ENCODE measurements at places on chromosomes 16 and 17. TPM values are rescaled to one million over a fixed set of nuclear protein-coding genes. Genes with fewer than 3 reads are reported as not detected.

GRCh38 chr17:4475463-4475862 is 23.2 kb upstream of the SPNS2 start:
- H3K27me3 ChIP-seq, result peaks cover 8% of the 10 kb centered on the region
- no peaks in the 10 kb centered on the region for H3K4me1 ChIP-seq
- no peaks in the 10 kb centered on the region for H3K36me3 ChIP-seq
- no peak overlapping the region for H3K27ac ChIP-seq
- no peak for DNase-seq

GRCh38 chr17:18950944-18951905 is 740 bp upstream of the SLC5A10 start:
- peak; percentile 43 for DNase-seq
- H3K4me3 ChIP-seq, result no peak overlapping the region
- peaks cover 16% of the 10 kb centered on the region for H3K27me3 ChIP-seq
- H3K27ac ChIP-seq, result no peak overlapping the region
- H3K4me1 ChIP-seq, result no peaks in the 10 kb centered on the region

DNA sequence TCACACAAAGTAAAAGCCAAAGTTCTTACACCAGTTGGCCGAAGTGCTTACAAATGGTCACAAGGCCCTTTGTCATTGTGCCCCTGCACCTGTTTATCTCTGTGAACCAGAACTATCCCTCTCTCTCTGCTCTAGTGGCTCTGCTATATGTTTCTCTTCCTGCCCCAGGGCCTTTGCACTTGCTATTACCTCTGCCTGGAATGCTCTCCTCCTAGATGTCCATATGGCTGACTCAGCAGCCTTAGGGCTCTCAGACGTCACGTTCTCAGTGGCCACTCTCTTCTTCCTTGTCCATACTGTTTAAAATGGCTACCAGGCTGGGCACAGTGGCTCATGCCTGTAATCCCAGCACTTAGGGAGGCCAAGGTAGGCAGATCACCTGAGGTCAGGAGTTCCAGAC is 38.8 kb upstream of the DDX52 start:
- H3K36me3 ChIP-seq, result no peaks in the 10 kb centered on the region
- H3K4me3 ChIP-seq, result no peak overlapping the region
- H3K27ac ChIP-seq, result no peak overlapping the region
- no peak for DNase-seq
- H3K27me3 ChIP-seq, result no peaks in the 10 kb centered on the region
- H3K4me1 ChIP-seq, result no peaks in the 10 kb centered on the region

GRCh38 chr16:53612003-53612402 is 91.7 kb downstream of the RPGRIP1L start:
- peaks cover 5% of the 10 kb centered on the region for H3K36me3 ChIP-seq
- no peak overlapping the region for H3K4me3 ChIP-seq
- H3K27me3 ChIP-seq, result no peaks in the 10 kb centered on the region
- H3K27ac ChIP-seq, result no peak overlapping the region

- DNase-seq, result no peak
- H3K4me3 ChIP-seq, result no peak overlapping the region
- no peaks in the 10 kb centered on the region for H3K36me3 ChIP-seq
- no peaks in the 10 kb centered on the region for H3K27me3 ChIP-seq
- H3K27ac ChIP-seq, result no peak overlapping the region
Measured at GRCh38 chr16:70434484-70435260, 4.2 kb downstream of the ST3GAL2 start.

- no peak for DNase-seq
- H3K27ac ChIP-seq, result no peak overlapping the region
- H3K4me1 ChIP-seq, result peaks cover 18% of the 10 kb centered on the region
- H3K4me3 ChIP-seq, result no peak overlapping the region
- peaks cover 5% of the 10 kb centered on the region for H3K36me3 ChIP-seq
- H3K27me3 ChIP-seq, result no peaks in the 10 kb centered on the region
Measured at GRCh38 chr16:30087181-30087898, 4.4 kb downstream of the TBX6 start.

DNA sequence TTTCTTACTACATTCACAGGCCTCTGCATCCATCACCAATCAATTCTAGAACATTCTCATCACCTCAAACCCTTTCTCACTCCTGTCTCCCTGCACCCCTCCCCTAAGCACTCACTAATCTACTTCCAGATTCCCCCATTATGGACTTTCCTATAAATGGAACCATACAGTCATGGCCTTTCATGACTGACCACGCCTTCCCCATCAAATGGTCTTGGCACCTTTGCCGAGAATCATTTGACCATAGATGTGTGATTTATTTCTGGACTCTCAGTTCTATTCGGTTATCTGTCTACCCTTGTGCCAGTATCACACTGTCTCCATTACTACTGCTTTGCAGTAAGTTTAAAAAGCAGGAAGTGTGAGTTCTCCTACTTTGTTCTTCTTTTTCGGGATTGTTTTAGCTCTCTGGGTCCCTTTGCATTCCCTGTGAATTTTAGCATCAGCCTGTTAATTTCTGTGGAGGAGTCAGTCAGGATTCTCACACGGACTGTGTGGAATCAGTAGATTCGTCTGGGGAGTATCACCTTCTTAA is 27.5 kb downstream of the GTF3C1 start:
- H3K27ac ChIP-seq, result no peak overlapping the region
- H3K4me1 ChIP-seq, result no peaks in the 10 kb centered on the region
- H3K4me3 ChIP-seq, result no peak overlapping the region
- H3K36me3 ChIP-seq, result peaks cover 47% of the 10 kb centered on the region
- no peaks in the 10 kb centered on the region for H3K27me3 ChIP-seq

GRCh38 chr16:75029854-75030253 is 31.0 kb downstream of the ZNRF1 start:
- H3K4me3 ChIP-seq, result no peak overlapping the region
- DNase-seq, result peak; percentile 64
- peak overlapping the region; percentile 60 for H3K27ac ChIP-seq
- no peaks in the 10 kb centered on the region for H3K36me3 ChIP-seq
- peaks cover 38% of the 10 kb centered on the region for H3K4me1 ChIP-seq

DNA sequence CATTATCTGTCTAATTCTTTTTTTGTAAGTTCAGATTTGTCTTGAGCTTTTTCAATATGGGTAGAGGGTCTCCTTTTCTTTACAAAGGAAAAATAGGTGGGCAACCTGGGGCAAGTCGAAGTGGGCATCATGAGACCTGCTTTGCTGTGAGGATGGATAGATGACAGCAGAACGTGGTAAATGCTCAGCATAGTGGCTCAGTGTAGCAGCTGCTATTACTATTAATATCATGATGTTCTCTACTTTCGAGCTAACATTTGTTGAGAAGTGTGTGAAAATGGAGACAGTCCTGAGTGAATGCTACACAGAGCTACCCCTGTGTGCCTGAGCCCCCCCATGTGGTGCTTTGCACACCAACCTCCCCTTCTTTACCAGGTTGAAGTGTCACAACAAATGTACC is 39.0 kb upstream of the LGALS9 start:
- H3K27ac ChIP-seq, result no peak overlapping the region
- DNase-seq, result no peak
- no peaks in the 10 kb centered on the region for H3K36me3 ChIP-seq
- no peaks in the 10 kb centered on the region for H3K27me3 ChIP-seq

DNA sequence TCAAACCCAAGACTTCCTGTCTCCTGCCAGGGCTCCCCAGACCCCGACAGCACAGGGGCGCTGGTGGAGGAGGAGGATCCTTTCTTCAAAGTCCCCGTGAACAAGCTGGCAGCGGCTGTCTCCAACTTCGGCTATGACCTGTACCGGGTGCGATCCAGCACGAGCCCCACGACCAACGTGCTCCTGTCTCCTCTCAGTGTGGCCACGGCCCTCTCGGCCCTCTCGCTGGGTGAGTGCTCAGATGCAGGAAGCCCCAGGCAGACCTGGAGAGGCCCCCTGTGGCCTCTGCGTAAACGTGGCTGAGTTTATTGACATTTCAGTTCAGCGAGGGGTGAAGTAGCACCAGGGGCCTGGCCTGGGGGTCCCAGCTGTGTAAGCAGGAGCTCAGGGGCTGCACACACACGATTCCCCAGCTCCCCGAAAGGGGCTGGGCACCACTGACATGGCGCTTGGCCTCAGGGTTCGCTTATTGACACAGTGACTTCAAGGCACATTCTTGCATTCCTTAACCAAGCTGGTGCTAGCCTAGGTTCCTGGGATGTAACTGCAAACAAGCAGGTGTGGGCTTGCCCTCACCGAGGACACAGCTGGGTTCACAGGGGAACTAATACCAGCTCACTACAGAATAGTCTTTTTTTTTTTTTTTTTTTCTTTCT is 8.1 kb downstream of the SERPINF1 start:
- no peaks in the 10 kb centered on the region for H3K27me3 ChIP-seq
- H3K4me1 ChIP-seq, result no peaks in the 10 kb centered on the region
- no peak for DNase-seq
- H3K36me3 ChIP-seq, result no peaks in the 10 kb centered on the region
- no peak overlapping the region for H3K27ac ChIP-seq
- no peak overlapping the region for H3K4me3 ChIP-seq

GRCh38 chr17:49823614-49824013 is 24.3 kb downstream of the TAC4 start:
- DNase-seq, result peak; percentile 50
- H3K4me1 ChIP-seq, result peaks cover 18% of the 10 kb centered on the region
- H3K36me3 ChIP-seq, result peaks cover 49% of the 10 kb centered on the region
- no peak overlapping the region for H3K4me3 ChIP-seq
- H3K27ac ChIP-seq, result peak overlapping the region; percentile 56

GRCh38 chr16:49528060-49528865 is 154.7 kb downstream of the C16orf78 start:
- peaks cover 5% of the 10 kb centered on the region for H3K27me3 ChIP-seq
- no peak overlapping the region for H3K27ac ChIP-seq
- no peaks in the 10 kb centered on the region for H3K36me3 ChIP-seq
- DNase-seq, result peak; percentile 75
- no peaks in the 10 kb centered on the region for H3K4me1 ChIP-seq

The CTRL gene
- total RNA-seq, result not detected

GRCh38 chr16:77850636-77851333 is 62.4 kb downstream of the VAT1L start:
- no peaks in the 10 kb centered on the region for H3K36me3 ChIP-seq
- H3K27me3 ChIP-seq, result no peaks in the 10 kb centered on the region
- H3K27ac ChIP-seq, result no peak overlapping the region
- peaks cover 15% of the 10 kb centered on the region for H3K4me1 ChIP-seq
- H3K4me3 ChIP-seq, result no peak overlapping the region

The C16orf46 gene
- not detected for total RNA-seq

The ZNF469 gene
- 2.6 TPM for total RNA-seq

DNA sequence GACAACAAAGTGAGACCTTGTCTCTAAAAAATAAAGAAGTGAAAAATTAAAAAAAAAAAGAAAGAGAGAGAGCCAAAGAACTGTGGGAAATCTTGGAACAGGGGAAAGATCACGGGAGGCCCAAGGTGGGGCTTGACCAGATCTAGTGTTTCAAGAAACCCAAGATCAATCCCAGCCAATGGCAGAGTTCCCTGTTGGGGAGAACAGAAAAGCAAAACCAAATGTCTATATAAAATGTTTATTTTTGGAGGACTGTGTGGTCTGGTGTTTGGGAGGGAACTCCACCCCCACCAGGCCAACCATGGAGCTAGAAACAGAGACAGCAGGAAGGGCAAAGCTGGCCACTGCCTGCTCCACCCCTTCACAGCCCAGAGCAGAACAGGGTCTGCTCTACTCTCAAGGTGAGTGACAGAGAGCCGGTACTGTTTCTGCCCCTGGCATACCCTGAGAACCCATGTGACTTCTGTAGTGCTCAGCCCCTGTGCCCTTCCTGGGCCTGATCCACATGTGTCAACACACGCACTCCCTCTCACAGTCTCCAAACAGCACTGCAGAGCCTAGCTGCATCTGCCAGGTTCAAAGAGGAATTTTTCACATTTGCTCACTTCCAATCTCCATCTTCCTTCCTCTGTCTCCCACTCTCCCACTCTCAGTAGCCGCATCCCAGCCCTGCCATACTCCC is 3.7 kb downstream of the TMEM101 start:
- H3K4me1 ChIP-seq, result peaks cover 12% of the 10 kb centered on the region
- no peaks in the 10 kb centered on the region for H3K36me3 ChIP-seq
- no peak overlapping the region for H3K4me3 ChIP-seq
- DNase-seq, result no peak

The PRRT2 gene
- 4.0 TPM for total RNA-seq

DNA sequence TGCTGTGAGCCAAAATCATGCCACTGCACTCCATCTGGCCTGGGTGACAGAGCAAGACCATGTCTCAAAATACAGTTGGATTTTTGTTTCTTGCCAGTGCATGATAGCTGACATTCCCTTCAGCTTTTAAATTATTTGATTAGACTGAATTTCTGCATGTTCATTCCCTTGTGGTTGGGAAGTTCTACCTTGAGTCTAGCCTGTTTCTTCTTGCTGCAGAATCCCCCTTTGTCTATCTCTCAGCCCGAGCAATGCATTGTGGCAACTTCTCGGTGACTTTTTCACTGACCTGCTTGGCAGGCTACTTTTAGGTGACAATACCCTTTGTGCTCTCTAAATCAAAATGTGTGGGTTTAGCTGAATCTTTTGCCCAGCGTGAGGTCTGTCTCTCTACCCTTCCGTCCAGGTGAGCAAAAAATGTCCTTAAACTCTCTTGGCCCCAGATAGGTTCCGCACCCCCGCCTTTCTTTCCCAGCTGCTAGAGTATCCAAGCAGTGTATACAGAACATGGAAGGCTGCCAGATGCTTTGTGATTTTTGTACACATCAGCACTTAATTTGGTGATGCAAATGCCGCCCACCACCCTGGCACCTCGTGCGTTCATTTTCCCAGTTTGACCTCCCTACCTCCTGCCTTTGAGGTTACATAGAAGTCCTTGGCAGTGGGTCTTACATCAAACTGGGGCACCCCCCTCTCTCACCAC is 130.2 kb downstream of the ABCC6 start:
- H3K36me3 ChIP-seq, result peaks cover 9% of the 10 kb centered on the region
- H3K4me3 ChIP-seq, result no peak overlapping the region
- DNase-seq, result peak; percentile 36
- no peaks in the 10 kb centered on the region for H3K27me3 ChIP-seq
- no peak overlapping the region for H3K27ac ChIP-seq

The RGS11 gene
- 7.0 TPM for total RNA-seq

GRCh38 chr16:68493412-68494070 is 45.2 kb upstream of the SMPD3 start:
- peaks cover 3% of the 10 kb centered on the region for H3K4me1 ChIP-seq
- H3K4me3 ChIP-seq, result no peak overlapping the region
- H3K27ac ChIP-seq, result no peak overlapping the region
- DNase-seq, result no peak
- no peaks in the 10 kb centered on the region for H3K27me3 ChIP-seq

GRCh38 chr16:4505356-4506147 is 29.4 kb downstream of the HMOX2 start:
- no peaks in the 10 kb centered on the region for H3K27me3 ChIP-seq
- no peak overlapping the region for H3K27ac ChIP-seq
- 0 out of 2 replicates have a peak, but pooled peaks cover 4% of the 10 kb centered on the region for H3K36me3 ChIP-seq
- H3K4me3 ChIP-seq, result no peak overlapping the region
- no peak for DNase-seq
- H3K4me1 ChIP-seq, result peaks cover 13% of the 10 kb centered on the region

DNA sequence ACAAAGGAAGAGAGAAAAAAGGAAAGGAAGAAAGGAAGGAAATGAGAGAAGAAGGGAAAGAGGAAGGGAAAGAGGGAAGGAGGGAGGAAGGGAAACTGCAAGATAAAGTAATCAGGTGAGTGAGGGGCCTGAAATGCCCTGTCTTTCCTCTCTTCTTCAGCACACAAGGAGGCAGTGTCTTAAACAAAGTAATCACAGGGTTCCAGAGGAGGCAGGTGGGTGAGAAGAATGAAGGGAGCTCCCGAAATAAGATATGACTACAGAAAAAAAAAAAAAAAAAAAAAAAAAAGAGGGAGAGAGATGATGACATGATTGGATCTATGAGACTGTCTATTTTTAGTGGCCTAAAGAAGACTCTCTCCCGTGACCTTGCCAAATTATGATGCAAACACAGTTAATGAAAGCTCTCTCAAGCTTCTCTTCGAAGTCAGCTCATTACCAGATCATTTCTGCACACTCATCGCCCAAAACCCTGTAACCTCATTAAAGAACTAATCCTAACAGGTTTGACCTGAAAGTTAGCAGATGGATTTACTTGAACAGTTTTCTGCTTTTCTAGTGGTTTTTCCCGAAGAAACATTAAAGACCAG is 53.6 kb downstream of the CDH11 start:
- peak overlapping the region; percentile 45 for H3K4me3 ChIP-seq
- peak overlapping the region; percentile 97 for H3K27ac ChIP-seq
- peaks cover 64% of the 10 kb centered on the region for H3K4me1 ChIP-seq
- no peaks in the 10 kb centered on the region for H3K27me3 ChIP-seq
- peak; percentile 93 for DNase-seq
